SJCRH30 (cell line): ENCODE measurements at places on chromosomes 16 and 17. TPM values are rescaled to one million over a fixed set of nuclear protein-coding genes. Genes with fewer than 3 reads are reported as not detected.

- no peak overlapping the region for H3K27ac ChIP-seq
- H3K36me3 ChIP-seq, result no peaks in the 10 kb centered on the region
- peaks cover 19% of the 10 kb centered on the region; the same call in 1 of the 2 replicates for H3K4me1 ChIP-seq
- peak; percentile 63 for DNase-seq
Measured at GRCh38 chr16:86072328-86073102, 173.6 kb downstream of the IRF8 start.

DNA sequence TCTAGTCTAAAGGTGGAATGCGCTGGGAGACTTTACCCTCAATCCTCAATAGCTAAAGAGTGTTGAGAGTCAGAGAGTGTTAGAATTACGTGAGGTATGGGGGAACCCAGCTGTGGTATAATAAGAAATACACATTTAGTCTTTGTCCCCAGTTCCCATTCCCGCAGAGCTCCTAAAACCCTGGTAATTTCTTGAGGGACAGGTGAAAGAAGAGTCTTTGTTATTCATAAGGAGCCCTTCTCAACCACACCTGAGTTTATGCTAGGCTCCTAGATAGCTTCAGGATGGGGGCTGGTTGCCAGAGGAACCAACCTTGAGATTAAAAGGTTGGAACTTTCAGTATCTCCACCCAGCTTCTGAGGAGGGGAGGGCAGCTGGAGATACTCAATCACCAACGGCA, 5.8 kb downstream of the ZNF18 start:
- no peaks in the 10 kb centered on the region for H3K4me1 ChIP-seq
- H3K27me3 ChIP-seq, result no peaks in the 10 kb centered on the region
- DNase-seq, result no peak
- H3K27ac ChIP-seq, result no peak overlapping the region
- no peaks in the 10 kb centered on the region for H3K36me3 ChIP-seq

DNA sequence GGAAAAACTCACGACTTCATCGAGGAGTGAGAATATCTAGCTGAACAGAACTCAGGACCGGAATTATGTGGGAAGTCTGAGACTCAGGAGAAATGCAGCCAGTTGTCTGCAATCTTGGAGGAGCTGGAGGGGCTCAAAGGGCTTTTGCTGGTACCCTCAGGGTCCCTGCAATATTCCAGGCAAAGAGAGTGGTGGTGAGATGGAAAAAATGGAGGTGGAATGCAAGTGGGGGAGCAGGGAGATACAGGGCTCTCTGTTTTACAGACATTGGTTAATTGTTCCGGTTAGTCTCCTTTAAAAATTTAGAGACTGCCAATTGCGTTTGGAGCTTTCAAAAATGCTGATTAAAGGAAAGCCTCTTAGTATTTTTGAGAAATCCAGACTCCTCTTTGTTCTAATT, 18.2 kb upstream of the HP start:
- no peaks in the 10 kb centered on the region for H3K4me1 ChIP-seq
- DNase-seq, result no peak
- no peak overlapping the region for H3K27ac ChIP-seq
- no peaks in the 10 kb centered on the region for H3K27me3 ChIP-seq
- no peak overlapping the region for H3K4me3 ChIP-seq

- DNase-seq, result no peak
- H3K36me3 ChIP-seq, result no peaks in the 10 kb centered on the region
- H3K4me1 ChIP-seq, result no peaks in the 10 kb centered on the region; the same call in 1 of the 2 replicates
- no peak overlapping the region for H3K27ac ChIP-seq
- H3K4me3 ChIP-seq, result no peak overlapping the region
- H3K27me3 ChIP-seq, result no peaks in the 10 kb centered on the region
Measured at GRCh38 chr17:65287040-65287439, 149.9 kb downstream of the RGS9 start.

DNA sequence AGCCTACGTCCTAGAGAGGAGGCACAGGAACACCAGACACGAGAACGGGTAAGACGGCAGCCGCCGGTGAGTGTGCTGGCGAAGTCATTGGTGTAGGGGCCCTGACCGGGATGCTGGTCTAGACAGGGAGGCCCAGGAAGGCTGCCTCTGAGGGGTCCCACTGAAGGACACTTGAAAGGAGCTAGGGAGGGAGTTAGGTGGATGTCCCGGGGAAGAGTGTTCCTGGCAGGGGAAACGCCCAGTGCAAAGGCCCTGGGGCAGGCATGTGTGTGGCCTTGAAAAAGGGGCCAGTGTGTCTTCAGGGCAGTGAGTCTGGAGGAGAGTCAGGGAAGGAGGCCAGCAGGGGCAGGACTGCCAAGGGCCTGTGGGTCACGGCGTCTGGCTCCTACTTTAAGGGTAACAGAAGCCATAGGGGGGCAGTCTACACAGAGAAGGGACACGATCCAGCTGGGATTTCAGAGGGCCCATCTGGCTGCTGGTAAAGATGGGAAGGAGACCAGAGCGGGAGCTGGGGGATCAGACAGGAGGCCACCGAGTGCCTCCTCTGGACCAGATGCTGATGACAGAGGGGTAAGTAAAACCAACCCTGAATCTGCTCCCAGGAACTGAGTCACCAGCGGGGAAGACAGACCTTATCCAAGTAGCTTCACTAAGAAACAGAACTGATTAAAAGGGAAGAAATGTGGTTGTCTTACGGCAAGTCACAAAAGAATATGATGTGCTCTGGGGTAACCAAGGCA, 115.9 kb downstream of the LITAF start:
- H3K36me3 ChIP-seq, result no peaks in the 10 kb centered on the region
- H3K4me3 ChIP-seq, result no peak overlapping the region
- DNase-seq, result no peak
- H3K4me1 ChIP-seq, result no peaks in the 10 kb centered on the region
- no peaks in the 10 kb centered on the region for H3K27me3 ChIP-seq

GRCh38 chr17:3809135-3809534, 8.1 kb upstream of the ITGAE start:
- H3K27ac ChIP-seq, result no peak overlapping the region
- no peaks in the 10 kb centered on the region for H3K27me3 ChIP-seq
- no peaks in the 10 kb centered on the region for H3K4me1 ChIP-seq
- DNase-seq, result no peak

SLC38A8 gene
- not detected in 2 replicates for total RNA-seq

DNA sequence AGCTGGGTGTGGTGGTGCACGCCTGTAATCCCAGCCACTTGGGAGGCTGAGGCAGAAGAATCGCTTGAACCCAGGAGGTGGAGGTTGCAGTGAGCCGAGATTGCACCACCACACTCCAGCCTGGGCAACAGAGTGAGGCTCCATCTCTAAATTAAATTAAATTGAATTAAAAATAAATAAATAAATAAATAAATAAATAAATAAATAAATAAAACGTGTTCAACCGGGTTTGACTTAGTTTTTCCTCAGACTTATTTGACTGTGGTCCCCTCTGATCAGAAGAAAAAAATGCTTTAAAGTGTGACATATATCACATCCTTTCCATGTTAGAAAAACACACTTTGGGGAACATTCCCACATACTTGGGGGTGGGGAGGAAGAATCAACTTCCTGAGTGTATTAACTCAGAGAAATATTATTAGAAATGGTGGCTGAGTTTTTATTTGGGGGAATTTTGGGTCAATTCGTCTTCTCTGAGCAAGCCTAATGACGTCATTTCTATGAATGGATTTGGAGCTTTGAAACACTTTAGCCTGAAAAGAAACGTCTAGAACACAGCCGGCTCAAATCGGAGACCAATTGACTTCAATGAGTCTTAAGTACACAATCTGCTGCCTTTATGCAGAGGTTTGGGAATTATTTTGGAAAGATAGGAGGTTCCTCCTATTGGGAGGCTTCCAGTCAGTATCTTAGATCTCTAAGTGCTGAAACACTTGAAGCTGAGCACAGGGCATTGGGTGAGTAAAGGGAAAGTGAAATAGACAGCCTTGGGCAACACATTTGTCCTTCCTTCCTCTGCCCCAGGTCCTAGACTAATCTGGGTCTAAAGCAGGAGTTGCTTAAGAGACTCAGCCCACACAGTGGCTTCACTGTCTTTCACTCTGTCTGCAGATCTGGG, 132.6 kb downstream of the PITPNC1 start:
- H3K27ac ChIP-seq, result no peak overlapping the region
- H3K4me1 ChIP-seq, result no peaks in the 10 kb centered on the region
- H3K36me3 ChIP-seq, result no peaks in the 10 kb centered on the region
- H3K27me3 ChIP-seq, result no peaks in the 10 kb centered on the region
- H3K4me3 ChIP-seq, result no peak overlapping the region

DNA sequence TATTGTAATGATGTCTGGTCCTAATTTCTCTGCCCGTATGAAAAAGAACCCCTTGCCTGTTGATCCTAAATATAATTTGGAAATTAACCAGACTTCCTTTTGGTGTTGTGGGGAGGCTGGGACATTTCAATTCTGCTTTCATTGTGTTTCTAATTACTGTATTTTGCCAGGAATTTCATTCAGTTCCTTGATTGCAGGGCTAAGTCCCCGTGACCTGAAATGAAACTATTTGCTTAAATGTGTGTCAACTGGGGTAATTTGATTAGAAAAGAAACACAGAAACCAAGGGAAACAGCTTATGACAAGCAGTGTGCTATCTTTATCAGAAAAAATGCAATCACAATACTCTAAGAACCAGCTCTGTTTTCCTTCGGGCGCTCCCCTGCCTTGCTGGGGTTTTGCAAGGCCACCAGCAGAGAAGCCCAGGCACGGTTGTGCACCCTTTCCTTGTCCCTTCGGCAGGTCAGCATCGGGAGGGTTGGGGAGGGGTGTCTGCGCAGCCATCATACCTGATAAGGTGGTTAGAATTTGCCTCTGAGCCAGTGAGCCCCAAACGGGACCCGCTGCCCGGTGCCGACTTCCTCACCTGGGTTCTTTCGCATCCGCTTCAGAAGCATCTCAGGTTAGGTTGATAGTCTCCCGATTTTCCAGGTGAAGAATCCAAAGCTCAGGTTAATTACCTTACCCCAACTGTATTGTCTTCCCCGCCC, 19.4 kb downstream of the KLHL36 start:
- H3K27me3 ChIP-seq, result no peaks in the 10 kb centered on the region
- H3K4me1 ChIP-seq, result no peaks in the 10 kb centered on the region
- DNase-seq, result no peak
- H3K27ac ChIP-seq, result no peak overlapping the region

GRCh38 chr17:41894791-41895331, 23.9 kb downstream of the ACLY start:
- no peaks in the 10 kb centered on the region for H3K4me1 ChIP-seq
- no peak for DNase-seq
- no peak overlapping the region for H3K27ac ChIP-seq
- H3K4me3 ChIP-seq, result no peak overlapping the region

DNA sequence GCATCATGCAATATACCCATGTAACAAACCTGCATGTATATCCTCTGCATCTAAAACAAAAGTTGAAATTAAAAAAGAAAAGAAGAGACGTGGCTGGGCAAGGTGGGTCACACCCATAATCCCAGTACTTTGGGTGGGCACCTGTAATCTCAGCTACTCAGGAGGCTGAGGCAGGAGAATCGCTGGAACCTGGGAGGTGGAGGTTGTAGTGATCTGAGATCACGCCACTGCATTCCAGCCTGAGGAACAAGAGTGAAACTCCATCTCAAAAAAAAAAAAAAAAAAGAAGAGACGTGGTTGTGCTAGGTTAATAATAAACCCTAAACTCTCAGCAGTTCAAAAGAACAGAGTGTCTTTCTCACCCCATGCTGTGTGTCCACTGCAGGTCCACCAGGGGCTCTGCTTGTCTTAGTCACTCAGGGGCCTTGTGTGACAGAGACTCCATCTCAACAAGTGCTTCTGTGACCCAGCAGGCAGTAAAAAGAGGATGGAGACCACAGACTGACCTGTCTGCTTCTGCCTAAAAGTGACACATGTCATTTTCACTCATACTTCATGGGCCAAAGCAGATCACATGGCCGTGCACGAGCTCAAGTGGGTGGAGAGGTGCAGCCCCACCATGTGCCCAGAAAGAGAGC, 22.3 kb upstream of the N4BP1 start:
- no peaks in the 10 kb centered on the region for H3K36me3 ChIP-seq
- no peaks in the 10 kb centered on the region for H3K4me1 ChIP-seq
- H3K27me3 ChIP-seq, result no peaks in the 10 kb centered on the region
- DNase-seq, result no peak

- no peak overlapping the region for H3K4me3 ChIP-seq
- H3K36me3 ChIP-seq, result no peaks in the 10 kb centered on the region
- H3K27ac ChIP-seq, result no peak overlapping the region
- no peak for DNase-seq
- H3K27me3 ChIP-seq, result no peaks in the 10 kb centered on the region
- H3K4me1 ChIP-seq, result no peaks in the 10 kb centered on the region
Measured at GRCh38 chr16:11224894-11225676, 30.9 kb downstream of the SOCS1 start.

DNA sequence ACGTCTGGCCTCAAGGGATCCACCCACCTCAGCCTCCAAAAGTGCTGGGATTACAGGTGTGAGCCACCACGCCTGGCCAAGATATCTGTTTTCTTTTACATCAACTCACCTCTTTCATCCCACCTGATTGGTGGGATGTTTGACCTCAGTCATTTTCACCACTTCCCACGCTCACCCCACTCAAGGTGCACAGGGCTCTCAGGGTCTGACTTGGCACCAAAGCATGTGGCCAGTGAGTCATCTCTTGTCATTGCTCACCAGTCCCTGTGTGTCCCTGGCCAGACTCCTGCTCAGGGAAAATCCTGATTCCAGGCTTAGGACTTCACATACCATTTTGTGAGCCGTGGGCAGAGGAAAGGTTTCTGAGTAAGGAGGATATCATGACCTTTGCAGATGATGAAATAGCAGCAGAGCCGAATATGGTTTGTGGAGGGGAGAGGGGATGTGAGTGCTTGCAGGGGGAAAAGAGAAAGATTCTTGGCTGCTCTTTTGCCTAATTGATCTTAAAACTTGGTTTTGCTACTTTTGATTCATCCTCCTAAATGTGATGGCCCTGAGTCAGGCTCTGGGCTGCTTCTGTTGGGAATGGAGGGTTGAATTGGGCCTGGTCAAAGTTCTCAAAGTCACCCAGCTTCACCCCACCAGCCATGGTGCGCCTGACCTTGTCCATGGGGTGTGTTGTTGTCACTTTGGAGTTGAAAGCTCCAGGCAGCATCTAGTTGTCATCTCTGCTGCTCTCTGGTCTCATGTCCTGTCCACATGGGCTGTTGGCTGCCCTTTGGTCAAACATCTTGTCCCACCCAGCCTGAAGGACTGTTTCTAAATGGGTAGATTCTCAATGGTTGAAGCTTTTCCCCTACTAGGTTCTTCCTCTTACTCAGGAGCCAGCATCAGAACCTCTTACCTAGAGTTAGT, 6.0 kb upstream of the KCNH6 start:
- no peaks in the 10 kb centered on the region for H3K27me3 ChIP-seq
- H3K36me3 ChIP-seq, result no peaks in the 10 kb centered on the region
- H3K4me1 ChIP-seq, result no peaks in the 10 kb centered on the region
- H3K4me3 ChIP-seq, result no peak overlapping the region

CSF3 gene
- 0.55 and 1.4 TPM in 2 replicates for total RNA-seq

DNA sequence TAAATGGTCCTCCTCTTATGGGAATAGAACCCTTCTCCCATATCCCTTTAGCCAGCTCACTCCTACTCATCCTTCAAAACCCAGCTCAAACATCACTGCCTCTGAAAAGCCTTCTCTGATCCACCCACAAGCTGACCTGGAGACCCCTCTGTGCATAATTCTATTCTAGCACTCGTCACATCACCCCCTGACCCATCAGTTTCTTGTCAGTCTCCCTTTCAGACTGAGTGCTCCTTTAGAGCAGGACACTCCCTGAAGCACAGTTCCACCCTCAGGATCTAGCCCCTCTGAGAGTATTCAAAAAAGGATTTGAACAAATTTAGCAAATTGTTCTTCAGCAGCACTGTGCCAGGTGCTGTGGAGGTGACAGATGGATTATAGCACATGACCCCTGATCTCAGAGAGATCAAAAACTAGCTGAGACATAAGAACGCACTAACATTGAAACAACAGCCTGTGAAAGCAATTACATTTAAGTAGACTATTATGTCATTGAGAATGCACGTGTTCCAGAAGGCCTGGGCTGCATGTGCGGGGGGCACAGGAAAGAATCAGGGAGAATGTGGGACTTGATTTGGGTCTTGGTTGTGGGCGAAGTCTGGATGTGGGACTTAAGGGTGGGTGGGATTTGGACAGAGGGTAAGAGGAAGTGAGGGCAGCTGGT, 43.5 kb downstream of the MRPS23 start:
- H3K27ac ChIP-seq, result no peak overlapping the region
- no peaks in the 10 kb centered on the region for H3K27me3 ChIP-seq
- H3K4me1 ChIP-seq, result peaks cover 2% of the 10 kb centered on the region; the same call in 1 of the 2 replicates
- DNase-seq, result no peak
- H3K36me3 ChIP-seq, result no peaks in the 10 kb centered on the region
